ENCODE measurements at places on chromosomes 16 and 17.

DNA sequence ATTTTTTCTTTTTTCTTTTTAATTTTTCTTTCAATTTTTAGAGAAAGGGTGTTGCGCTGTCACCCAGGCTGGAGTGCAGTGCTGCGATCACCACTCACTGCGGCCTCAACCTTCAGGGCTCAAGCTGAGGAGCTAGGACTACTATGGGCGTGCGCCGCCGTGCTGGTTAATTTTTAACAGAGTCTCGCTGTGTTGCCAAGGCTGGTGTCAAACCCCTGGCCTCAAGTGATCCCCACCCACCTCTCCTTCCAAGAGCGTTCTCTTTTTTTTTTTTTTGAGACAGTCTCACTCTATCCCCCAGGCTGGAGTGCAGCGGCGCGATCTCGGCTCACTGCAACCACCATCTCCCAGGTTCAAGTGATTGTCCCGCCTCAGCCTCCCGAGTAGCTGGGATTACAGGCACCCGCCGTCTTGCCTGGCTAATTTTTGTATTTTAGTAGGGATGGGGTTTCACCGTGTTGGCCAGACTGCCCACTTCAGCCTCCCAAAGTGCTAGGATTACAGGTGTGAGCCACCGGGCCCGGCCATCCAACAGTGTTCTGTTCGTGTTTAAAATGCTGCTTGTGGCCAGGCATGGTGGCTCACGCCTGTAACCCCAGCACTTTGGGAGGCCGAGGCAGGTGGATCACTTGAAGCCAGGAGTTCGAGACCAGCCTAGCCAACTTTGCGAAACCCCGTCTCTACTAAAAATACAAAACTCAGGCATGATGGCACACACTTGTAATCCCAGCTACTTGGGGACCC lies 14.5 kb upstream of the RPL13 start:
- no peak for DNase-seq

GRCh38 chr16:74522160-74522559 lies 84.8 kb downstream of the GLG1 start:
- DNase-seq: no peak

DNA sequence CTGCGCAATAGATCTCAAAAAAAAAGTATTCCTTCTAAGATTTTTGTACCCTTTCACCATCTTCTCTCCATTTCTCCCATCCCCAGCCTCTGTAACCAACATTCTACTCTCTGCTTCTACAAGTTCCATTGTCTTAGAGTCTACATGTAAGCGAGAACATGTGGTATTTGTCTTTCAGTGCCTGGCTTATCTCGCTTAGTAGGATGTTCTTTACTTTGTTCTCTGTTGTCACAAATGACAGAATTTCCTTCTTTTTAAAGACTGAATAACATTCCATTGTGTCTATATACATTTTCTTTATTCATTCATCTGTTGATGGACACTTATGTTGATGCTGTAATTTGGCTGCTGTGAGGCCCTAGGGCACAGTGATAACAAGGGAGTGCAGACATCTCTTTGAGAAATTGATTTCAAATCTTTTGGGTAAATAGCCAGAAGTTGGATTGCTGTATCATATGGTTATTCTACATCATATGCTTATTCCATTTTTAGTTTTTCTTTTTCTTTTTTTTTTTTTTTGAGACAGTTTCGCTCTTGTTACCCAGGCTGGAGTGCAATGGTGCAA lies 37.7 kb upstream of the MYH10 start:
- no peak for DNase-seq

DNA sequence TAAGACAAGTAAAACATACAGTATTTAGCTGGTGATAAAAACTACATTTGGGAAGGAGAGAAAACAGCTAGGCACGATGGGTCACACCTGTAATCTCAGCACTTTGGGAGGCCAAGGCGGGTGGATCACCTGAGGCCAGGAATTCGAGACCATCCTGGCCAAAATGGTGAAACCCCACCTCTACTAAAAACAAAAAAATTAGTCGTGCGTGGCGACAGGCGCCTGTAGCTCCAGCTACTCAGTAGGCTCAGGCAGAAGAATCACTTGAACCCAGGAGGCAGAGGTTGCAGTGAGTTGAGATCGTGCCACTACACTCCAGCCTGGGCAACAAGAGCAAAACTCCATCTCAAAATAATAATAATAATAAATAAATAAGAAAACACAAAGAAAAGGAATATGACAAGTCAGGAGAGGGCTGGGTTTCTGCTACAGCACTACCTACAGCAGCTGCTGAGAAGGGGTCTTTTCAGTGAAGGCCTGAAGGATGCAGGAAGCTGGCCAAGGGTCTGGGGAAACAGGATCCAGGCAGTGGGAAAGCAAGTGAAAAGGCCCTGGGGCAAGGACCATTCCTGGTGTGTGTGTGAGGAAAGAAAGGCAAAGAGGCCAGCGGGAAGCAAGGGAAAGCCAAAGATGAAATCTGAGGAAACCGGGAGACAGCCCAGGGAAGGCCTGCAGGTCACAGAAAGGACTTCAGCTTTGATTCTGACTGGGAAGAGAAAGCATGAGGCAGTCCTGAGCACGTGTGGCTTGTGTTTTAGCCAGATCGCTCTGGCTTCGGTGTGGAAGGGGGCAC lies 10.6 kb downstream of the MBTPS1 start:
- DNase-seq: no peak

- no peak for DNase-seq
Observed at GRCh38 chr17:78923660-78924453, 1.3 kb downstream of the TIMP2 start.

DNA sequence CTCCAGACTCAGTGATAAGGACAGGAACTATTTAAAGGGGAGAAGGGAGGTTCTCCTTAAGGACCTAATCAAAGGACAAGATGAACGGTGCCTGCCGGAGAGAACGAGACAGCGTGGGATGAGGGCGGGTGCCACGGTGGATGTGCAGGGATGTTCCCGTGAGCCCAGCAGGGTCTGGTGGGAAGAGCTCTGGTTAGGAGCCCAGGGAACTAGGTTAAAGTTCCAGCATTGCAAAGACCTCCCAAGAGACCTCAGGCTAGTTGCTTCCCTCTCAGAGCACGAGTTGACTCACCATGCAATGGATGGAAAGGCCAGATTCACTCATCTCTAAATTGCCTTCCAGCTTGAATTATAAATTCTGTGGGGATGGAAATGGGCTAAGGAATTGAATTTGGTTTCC lies 14.7 kb downstream of the CCR7 start:
- DNase-seq: no peak

DNA sequence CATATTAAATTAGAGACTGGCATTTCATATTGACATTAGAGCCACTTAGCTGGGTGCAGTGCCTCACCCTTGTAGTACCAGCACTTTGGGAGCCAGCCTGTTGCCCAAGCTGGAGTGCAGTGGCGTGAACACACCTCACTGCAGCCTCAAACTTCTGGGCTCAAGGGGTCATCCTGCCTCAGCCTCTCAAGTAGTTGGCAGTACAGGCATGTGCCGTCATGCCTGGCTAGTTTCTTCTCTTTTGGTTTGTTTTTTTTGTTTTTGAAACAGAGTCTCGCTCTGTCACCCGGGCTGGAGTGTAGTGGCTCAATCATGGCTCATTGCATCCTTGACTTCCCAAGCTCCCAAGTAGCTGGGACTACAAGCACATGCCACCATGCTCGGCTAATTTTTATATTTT lies 8.7 kb downstream of the PPM1E start:
- no peak for DNase-seq

GRCh38 chr16:81401035-81401950 lies 43.3 kb upstream of the CMIP start:
- peak; percentile 69 for DNase-seq

GRCh38 chr17:27318228-27318627 lies 24.3 kb downstream of the WSB1 start:
- no peak for DNase-seq

All from kidney capillary endothelial cell (primary cell).